ENCODE measurements at places on chromosomes 2 and 18.

DNA sequence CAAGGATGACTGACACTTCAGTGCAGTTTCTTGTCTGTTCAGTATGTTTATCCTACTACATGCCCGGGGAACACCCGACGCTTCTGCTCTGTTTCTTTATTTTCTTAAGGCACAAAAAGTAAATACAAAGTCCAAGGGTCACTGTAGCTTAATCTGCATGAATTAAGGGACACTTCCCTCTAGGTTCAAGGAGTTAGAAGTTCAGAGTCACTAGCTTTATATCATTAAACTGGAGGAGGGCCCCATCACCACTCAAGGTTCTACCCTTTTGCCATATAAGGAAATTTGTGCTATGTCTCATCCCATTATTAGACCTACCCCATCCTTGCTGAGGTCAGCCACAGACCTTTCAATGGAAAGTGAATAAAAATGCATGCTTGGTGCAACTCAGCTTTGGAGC is 27.6 kb upstream of the RMDN2 start:
- DNase-seq = no peak

DNA sequence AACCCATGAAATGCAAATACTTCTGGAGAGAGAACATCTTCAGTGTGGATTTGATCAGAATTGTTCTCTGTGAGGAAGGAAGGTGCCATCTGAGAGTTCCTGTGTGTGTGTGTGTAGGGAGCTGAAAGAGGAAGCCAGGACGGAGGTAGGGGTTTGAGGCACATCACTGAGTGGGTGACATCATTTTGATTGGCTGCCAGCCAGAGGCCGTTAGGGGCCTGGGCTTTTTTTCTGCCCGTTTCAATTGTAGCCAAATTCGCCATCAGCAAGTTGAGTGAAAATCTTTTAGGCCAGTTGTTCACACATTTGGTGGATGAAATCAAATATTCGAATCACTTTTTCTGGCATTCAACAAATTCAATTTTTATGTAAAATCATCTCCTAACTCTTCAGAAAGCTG is 48.9 kb downstream of the TSN start:
- DNase-seq = no peak

GRCh38 chr2:227370791-227371312 is 8.3 kb downstream of the TM4SF20 start:
- DNase-seq = no peak

DNA sequence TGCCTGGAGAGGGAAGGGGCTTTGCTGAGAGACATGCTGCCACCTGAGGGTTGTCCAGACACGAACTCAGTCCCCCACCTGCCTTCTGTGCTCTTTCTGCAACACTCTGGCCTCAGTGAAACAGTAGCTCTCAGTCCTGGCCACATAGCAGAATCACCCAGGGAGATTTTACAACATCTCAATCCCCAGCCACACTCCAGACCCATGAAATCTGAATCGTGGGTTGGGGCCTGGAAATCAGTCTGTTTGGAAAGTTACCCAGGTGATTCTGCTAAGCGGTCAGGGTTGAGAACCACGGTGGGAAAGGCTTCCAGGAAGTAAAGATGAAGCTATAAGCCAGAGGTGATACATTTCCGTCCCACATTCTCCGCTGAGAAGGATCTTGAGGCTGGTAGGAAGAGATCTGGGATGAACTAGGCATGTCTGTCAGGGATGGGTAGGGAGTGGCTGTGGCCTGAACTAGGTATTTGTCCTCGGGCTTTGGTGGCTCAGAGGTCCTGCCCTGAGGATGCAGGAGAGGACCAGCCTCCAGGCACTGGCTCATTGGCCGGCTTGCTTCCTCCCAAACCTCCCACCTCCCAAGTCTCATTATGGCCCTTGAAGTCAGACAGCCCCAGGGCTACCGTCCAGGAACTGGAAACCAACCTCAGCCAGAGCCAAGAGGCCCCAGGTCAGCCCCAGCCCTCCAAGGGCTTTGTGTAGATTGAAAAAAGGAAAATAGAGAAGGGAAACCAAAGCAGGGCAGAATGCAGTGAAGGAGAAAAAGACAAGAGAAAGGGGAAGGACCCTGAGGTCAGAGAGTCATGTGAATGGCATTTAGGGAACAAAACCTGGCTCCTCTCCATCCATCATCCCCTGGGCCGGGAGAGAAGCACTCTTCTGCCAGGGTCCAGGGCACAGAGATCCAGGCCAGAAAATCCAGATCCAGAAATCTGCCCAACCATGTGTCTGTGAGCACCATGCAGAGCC is 119.6 kb downstream of the ZFP36L2 start:
- no peak for DNase-seq

DNA sequence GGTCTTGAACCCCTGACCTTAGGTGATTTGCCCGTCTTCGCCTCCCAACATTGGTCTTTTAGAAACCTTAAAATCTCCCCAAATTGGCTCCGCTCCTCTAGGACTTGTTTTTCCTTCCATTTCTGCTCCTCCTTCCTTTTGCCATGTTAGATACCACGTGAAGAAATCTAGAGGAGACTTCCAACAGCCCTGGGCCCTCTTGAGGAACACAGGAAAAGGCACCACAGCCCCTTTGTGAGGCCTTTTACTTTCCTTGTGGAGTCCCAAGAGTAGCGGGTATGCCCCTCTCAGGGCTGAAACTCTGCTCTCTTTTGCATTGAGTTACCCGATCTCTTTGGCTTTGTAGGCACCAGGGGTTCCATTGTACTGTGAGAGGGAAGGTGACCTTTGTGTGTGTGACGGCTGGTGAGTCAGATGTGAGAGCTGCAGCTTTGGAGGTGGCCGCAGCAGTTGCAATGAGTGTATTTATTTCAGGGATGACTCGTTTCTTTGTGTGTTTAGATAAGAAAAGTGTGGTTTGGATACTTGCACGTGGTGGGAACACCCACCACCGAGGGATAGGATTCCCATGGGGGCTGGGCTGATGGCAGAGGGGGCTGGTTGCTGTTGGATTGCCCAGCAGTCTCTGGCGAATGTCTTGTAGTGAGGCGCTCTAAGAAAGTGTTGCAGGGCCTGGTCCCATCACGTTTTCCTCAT is 218.4 kb upstream of the HS6ST1 start:
- no peak for DNase-seq

DNA sequence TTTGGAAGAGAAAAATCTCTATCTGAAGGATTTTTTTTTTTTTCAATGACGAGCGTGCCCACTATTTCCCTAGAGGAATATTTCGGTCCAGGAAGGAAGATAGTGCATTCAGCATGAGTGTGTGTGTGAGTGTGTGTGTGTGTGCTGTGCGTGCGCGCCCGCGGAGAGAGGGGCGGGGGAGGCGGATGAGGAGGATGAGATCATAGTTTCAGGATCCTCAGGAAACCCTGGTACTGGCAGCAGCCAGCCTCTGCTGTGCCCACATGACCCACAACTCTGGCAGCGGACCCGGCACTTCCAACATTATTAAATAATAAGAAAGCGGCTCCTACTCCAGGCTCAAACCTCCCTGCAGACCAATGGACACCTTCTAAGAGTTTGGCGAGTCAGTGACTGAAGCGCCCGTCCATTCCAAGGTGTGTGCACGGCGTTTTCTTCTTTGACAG is 217.0 kb upstream of the DTNA start:
- DNase-seq = peak; percentile 32

- DNase-seq = no peak
Measured at GRCh38 chr2:48356701-48357325, 173.1 kb upstream of the STON1 start.

DNA sequence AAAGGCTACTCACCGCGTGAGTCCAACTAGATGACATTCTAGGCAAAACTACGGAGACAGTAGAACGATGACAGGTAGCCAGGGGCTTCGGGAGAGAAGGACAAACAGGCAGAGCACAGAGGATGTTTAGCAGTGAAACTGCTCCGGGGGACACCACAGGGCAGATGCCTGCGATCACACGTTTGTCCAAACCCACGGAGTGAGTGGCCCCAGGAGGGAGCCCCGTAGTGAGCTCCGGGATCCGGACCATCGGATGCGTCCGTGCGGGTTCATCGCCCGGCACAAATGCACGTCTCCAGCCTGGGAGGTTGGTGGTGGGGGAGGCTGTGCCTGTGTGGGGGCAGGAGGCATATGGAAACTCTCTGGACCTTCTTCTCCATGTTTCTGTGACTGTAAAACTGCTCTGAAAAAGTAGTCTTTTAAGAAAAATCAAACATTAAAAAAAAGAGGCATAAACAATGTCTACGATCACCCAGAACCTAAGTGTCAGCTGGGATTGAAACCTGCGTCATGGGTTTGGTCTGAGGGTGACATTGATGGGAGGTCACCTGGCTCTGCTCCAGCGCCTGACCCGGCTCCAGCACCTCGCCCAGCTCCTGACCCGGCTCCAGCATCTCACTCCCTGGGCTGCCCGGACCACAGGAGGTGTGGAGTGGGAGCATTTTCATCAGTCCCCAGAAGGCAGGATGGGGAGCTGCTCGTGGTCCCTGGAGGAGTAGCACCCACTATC is 83.0 kb upstream of the CTDP1 start:
- DNase-seq = no peak

DNA sequence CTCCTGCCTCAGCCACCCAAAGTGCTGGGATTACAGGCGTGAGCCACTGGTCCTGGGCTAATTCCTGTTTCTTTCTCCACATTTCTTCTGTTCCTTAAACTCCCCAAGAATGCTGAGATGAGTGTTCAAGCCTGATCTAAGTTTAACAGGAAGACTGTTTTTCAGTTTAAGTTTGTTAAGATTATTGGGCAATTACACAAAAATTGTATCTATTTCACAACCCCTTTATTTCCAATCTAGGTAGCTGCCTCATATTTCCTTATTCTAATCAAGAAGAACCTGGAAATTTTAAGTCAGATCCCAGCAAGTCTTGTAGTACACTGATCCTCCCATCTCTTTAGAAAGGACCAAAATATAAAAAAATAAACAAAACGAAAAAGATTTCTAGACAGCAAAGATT is 11.7 kb downstream of the SFT2D3 start:
- no peak for DNase-seq

GRCh38 chr2:9950521-9951271 is 797 bp upstream of the GRHL1 start:
- DNase-seq = peak; percentile 59

DNA sequence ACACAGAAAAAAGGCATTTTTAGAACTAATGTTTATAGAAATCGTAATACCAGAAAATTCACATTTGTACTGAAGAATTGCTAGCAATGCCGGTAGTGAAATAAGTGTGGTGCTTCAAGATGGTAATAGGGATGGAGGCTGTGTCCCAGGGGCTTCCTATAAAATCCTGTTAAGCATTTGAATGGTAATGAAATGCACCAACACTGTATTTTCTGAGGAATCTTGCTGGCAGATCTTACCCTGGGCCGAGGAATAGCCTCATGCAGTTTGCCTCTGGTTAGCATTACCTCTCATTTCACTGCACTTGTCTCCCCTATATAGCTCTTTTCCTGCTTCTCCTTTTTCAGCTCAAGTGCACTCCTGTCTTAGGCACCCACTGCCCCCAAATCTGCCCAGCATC is 501.6 kb upstream of the NRP2 start:
- no peak for DNase-seq

DNA sequence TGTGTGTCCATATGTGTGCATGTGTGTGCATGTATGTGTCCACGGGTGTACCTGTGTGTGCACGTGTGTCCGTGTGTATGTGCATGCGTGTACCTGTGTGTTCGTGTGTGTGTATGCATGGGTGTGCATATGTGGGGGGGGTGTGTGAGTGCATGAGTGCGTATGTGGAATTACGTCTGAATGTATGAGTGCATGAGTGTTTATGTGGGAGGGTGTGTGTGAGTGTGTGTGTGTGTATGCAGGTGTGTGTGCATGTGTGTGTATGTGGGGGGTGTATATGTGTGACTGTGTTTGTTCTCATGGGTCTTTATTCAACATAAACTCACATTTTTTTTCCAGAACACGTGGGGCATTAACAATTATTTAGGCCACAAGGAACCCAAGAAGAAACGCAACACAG is 208.4 kb downstream of the SNTG2 start:
- DNase-seq = no peak
